Mesothelial cell of epicardium (in vitro differentiated cells): ENCODE measurements at places on chromosomes 4 and X. TPM values are rescaled to one million over a fixed set of nuclear protein-coding genes. Genes with fewer than 3 reads are reported as not detected.
A peak's percentile ranks its signal among the peaks of the same experiment; 100 is the strongest.

The PGRMC1 gene
- total RNA-seq: 137 to 143 TPM (median 140 TPM) in 3 replicates

The KLHL13 gene
- 5.6 to 7.2 TPM (median 5.6 TPM) in 3 replicates for total RNA-seq

DNA sequence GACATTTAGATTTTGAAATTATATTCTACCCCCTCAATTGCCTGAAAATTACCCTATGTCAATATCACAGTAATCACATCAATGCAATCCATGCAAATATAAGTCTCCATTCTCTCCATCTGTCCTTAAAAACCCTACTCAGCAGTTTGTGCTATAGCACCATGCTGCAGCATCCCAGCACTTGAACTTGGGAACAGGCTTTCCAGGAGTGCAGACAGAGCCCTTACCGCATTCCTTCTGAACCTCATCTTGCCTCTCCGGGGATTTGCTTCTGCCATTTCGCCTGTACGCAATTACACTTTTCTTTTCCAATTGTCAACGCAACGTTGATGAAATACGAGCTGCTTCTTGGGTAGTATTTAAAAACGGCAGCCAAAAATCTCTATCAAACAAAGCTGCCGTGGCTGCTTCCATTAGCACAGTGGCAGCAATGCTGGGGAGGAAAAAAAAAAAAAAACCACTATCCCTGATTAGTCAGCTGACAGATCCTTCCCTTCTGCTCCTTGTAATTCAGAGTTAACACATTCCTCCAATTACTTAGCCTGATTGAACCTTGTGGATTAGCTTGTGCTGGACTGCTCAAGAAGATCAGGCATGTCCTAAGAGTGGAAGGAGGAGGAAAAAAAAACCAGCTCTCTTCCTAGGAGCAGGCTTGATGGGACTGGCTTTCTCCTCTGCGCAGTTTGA is 65.6 kb downstream of the MCF2 start:
- DNase-seq: no peak
- H3K36me3 ChIP-seq: no peaks in the 10 kb centered on the region
- H3K4me1 ChIP-seq: peaks cover 4% of the 10 kb centered on the region
- H3K4me3 ChIP-seq: peak overlapping the region; percentile 50

The NPY5R gene
- total RNA-seq: not detected in 3 replicates

GRCh38 chrX:132716006-132716405 is 227.2 kb upstream of the MBNL3 start:
- peaks cover 4% of the 10 kb centered on the region for H3K36me3 ChIP-seq
- no peak for DNase-seq
- no peaks in the 10 kb centered on the region for H3K27me3 ChIP-seq
- no peak overlapping the region for H3K4me3 ChIP-seq

DNA sequence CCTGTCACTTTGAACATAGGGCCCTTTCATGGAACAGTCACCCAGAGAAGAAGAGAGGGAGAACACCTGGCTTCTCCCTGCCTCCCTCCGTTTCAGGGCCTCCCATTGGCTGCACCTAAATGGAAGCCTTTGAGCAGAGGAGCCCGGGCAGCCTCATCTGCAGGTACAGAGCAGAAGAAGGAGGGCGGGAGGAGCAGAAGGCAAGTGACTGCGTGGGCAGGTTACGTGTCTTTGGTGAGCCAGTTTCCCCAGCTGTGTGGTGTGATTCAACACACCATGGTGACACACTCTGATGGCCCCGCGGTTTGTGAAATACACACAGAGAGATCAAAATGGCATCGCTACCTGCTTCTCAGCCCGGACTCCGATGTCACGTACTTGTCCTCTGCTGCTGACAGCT is 431 bp downstream of the C4orf50 start:
- DNase-seq: no peak
- no peak overlapping the region for H3K27ac ChIP-seq
- no peaks in the 10 kb centered on the region for H3K36me3 ChIP-seq
- peaks cover 1% of the 10 kb centered on the region for H3K4me1 ChIP-seq

- H3K36me3 ChIP-seq: no peaks in the 10 kb centered on the region
- DNase-seq: no peak
- H3K4me1 ChIP-seq: no peaks in the 10 kb centered on the region
- H3K4me3 ChIP-seq: no peak overlapping the region
- peaks cover 3% of the 10 kb centered on the region for H3K27me3 ChIP-seq
Observed at GRCh38 chrX:1218286-1218685, 5.8 kb upstream of the CRLF2 start.

The ADGRL3 gene
- total RNA-seq: 64.7 to 70.1 TPM (median 68.3 TPM) in 3 replicates

DNA sequence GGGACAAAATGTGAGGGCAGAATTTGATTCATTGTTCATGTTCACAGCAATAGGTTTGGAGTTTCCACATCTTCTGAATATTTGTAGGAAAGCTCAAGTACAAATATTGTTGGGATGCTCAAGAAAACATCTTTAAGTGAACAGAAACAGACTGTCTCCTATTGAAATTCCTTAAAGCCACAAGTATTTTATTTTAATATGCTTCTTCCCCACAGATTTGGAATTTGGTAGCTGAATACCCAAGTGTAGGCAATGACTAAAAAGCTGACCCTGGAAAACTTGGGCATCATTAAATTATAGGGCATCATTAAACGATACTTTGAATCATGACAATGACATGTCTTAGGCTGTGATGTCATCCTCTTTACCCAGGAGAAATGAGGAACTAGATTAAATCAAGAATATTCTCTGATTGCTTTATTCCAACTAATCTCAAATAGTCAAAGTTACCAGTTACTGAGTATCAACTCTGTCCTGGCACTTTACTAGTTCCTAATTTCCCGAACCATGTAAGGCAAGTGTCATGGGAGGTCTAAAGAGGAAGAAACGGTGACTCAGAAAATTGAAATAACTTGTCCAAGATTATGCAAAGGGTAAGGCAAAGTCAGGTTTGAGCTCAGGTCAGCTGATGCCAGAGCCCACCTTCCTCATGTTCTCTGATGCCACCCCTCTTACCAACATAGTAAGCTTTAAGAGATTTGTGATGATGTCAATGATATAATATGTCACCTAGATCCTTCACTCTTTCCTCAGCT is 223.1 kb upstream of the LEF1 start:
- H3K27me3 ChIP-seq: no peaks in the 10 kb centered on the region
- peaks cover 5% of the 10 kb centered on the region for H3K4me1 ChIP-seq
- DNase-seq: no peak
- no peaks in the 10 kb centered on the region for H3K36me3 ChIP-seq
- H3K4me3 ChIP-seq: no peak overlapping the region
- no peak overlapping the region for H3K27ac ChIP-seq

DNA sequence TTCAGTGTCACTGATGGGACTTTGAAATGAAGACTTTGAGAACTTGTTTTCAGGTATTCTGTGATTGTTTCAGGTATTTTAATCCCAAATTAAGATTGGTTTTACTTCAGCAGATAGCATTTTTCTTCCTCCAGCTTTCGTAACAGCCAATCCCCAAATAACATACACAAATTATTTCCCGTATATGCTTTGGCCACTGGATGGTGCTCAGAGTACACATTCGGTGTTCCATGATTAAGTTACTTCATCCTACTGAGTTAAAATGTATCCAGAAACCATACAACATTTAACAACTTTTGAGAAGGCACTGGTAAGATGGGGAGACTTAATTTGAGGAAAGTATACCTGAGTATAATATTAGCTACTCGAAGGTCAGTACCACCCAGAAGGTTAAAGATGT is 233.4 kb upstream of the FAM47A start:
- no peak for DNase-seq
- no peak overlapping the region for H3K27ac ChIP-seq
- peaks cover 17% of the 10 kb centered on the region for H3K4me1 ChIP-seq
- no peaks in the 10 kb centered on the region for H3K27me3 ChIP-seq

The TCEAL2 gene
- total RNA-seq: 0.80 to 1.4 TPM (median 1.4 TPM) in 3 replicates

The CCDC110 gene
- 0.84 to 2.0 TPM (median 1.0 TPM) in 3 replicates for total RNA-seq

- H3K4me1 ChIP-seq: peaks cover 4% of the 10 kb centered on the region
- no peaks in the 10 kb centered on the region for H3K36me3 ChIP-seq
- H3K27me3 ChIP-seq: no peaks in the 10 kb centered on the region
- DNase-seq: no peak
- H3K27ac ChIP-seq: no peak overlapping the region
Observed at GRCh38 chrX:14362721-14363120, 166.6 kb upstream of the GLRA2 start.

GRCh38 chr4:167713756-167714155 is 378.6 kb upstream of the ANXA10 start:
- DNase-seq: no peak
- H3K27me3 ChIP-seq: peaks cover 1% of the 10 kb centered on the region
- H3K27ac ChIP-seq: no peak overlapping the region
- H3K4me3 ChIP-seq: no peak overlapping the region

The SLC7A11 gene
- 2.8 to 3.4 TPM (median 3.0 TPM) in 3 replicates for total RNA-seq

DNA sequence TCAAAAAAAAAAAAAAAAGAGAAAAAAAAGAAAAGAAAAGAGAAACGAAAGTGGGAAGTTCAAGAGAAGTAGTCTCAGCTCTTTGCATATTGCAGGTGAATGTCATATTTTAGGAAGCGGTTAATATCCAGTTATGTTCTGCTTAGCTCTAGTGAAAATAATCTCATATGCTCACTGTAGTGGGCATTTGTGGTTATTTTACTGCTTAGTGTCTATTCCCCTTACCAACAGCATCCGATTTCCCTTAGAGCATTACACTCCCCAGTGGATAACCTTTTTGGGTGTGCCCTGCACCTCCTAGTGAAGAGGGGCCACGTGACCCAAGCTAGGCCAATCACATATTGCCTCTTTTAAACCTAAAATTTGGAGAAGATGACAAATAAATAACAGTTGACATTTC is 111.2 kb upstream of the ZNF827 start:
- H3K27ac ChIP-seq: no peak overlapping the region
- peaks cover 9% of the 10 kb centered on the region for H3K4me1 ChIP-seq
- H3K36me3 ChIP-seq: no peaks in the 10 kb centered on the region
- H3K27me3 ChIP-seq: peaks cover 8% of the 10 kb centered on the region

The PAGE4 gene
- 0.60 to 0.67 TPM in 2 of 3 replicates, not detected in the other for total RNA-seq

The MAP9 gene
- total RNA-seq: 20.6 to 22.4 TPM (median 21.2 TPM) in 3 replicates

GRCh38 chr4:126992910-126993309 is 639.8 kb upstream of the INTU start:
- no peaks in the 10 kb centered on the region for H3K27me3 ChIP-seq
- no peaks in the 10 kb centered on the region for H3K4me1 ChIP-seq
- H3K4me3 ChIP-seq: no peak overlapping the region
- DNase-seq: no peak

The ANK2 gene
- total RNA-seq: 9.2 to 11.8 TPM (median 10.4 TPM) in 3 replicates

DNA sequence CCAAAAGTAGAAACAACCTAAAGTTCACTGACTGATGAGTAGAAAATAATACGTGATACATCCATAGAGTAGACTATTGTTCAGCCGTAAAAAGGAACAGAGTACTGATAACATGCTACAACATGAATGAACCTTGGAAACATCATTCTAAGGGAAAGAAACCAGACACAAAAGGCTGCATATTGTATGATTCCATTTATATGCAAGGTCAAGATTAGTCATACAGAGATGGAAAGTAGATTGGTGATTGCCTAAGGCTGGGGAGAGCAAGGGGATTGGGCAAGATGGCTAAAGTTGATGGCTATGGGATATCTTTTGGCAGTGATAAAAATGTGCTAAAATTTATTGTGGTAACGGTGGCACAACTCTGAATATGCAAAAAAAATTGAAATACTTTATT is 209.1 kb downstream of the RELL1 start:
- peaks cover 51% of the 10 kb centered on the region for H3K4me1 ChIP-seq
- H3K27ac ChIP-seq: peak overlapping the region; percentile 7
- no peak for DNase-seq
- H3K27me3 ChIP-seq: no peaks in the 10 kb centered on the region
- no peak overlapping the region for H3K4me3 ChIP-seq

DNA sequence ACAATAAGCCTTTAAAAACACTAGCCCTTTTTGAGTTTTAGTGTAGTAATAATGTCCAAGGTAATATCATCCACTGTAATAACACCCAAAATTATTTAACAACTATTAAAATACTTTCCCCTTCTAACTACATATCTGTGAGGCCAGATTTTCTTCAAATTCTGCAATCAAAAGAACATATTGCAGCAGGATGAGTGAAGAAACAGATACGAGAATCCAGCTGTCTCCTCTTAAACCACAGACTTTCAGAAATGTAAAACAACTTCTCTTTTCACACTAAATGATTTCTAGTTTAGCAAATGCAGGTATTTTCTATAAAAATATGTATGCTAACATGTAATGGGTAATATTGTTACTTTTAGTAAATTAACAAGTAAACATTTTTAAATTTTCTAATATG is 148.9 kb downstream of the PRDM5 start:
- no peaks in the 10 kb centered on the region for H3K27me3 ChIP-seq
- H3K36me3 ChIP-seq: peaks cover 10% of the 10 kb centered on the region
- no peak for DNase-seq
- no peak overlapping the region for H3K4me3 ChIP-seq
- H3K4me1 ChIP-seq: peaks cover 22% of the 10 kb centered on the region

DNA sequence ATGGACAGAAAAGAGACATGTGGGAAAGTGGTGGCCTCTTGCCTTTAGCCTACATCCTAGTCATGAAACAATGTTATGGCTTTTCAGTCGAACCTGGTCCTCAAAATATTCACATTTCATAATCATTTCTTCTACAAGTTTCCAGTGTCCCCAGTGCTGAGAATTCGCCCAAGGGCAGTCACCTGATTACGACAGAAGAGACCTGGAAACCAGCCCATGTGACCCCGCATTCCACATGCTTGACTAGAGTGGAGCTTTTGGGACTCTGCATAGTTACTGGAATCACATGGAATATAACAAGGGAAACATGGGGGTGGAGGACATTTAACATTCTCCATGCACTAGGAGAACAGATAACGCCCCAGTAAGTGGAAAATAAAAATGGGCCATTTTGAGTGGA is 100.1 kb downstream of the PPARGC1A start:
- no peak for DNase-seq
- no peaks in the 10 kb centered on the region for H3K27me3 ChIP-seq
- peaks cover 13% of the 10 kb centered on the region for H3K4me1 ChIP-seq
- H3K4me3 ChIP-seq: no peak overlapping the region

GRCh38 chr4:3011456-3012220 is 48.3 kb downstream of the GRK4 start:
- no peaks in the 10 kb centered on the region for H3K4me1 ChIP-seq
- no peak overlapping the region for H3K27ac ChIP-seq
- no peaks in the 10 kb centered on the region for H3K36me3 ChIP-seq
- DNase-seq: no peak
- H3K27me3 ChIP-seq: no peaks in the 10 kb centered on the region
- H3K4me3 ChIP-seq: no peak overlapping the region

The ETDA gene
- total RNA-seq: not detected in 3 replicates

DNA sequence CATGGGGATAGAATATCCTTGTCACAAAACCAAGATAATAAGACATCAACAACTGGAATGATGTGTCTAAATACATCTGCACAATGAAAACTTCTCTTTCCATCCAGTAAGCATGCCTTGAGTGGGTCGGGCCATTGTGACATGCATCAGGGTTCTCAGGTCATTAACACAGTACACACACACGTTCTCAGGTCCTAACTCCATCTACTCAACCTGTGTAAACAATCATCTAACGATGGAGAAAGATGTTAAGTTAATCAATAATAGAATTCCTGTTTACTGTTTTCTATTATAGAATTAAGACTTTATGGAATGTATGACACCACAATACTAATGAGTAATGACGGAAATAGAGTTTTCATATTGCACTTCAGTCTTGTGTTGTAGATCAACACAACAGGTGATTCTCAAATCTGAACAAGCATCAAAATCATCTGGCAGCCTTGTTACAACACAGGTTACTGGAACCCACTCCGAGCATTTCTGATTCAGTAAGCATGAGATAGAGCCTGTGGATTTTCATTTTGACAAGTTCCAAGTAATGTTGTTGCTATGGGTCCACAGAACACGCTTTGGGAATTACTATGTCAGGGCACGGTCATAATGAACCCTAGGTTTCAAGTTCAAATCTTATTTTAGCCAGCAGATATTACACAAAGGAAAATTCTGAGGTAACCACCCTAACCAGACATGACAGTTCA is 315.8 kb upstream of the TEX13C start:
- no peak overlapping the region for H3K4me3 ChIP-seq
- H3K4me1 ChIP-seq: peaks cover 12% of the 10 kb centered on the region
- H3K27ac ChIP-seq: no peak overlapping the region
- DNase-seq: no peak
- no peaks in the 10 kb centered on the region for H3K27me3 ChIP-seq
- H3K36me3 ChIP-seq: peaks cover 4% of the 10 kb centered on the region
